Stimulated activated CD4-positive, alpha-beta T cell treated with anti-CD3 and anti-CD28 coated beads, Interleukin-12 subunit alpha, Interleukin-12 subunit beta, amount 100 ng/mL, for 4 hours (primary cell): ENCODE measurements at places on chromosomes 13 and 19.

DNA sequence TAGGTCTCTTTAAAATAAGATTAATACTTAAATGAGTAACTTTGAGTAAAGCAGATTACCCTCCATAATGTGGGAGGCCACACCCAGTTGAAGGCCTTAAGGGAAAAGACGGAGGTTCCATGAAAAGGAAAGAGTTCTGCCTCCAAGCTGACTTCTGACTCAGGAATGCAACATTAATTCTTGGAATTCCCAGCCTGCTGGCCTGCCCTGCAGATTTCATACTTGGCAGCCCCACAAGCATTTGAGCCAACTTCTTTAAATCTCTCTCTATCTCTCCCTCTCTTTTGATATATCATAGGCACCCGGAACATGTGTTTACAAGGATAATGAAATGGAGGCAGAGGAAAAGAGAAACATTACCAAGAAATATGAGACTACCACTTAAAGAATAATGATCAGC is 902.3 kb upstream of the MIR17HG start:
- DNase-seq = no peak

GRCh38 chr13:37027639-37028038 is 27.1 kb downstream of the EXOSC8 start:
- DNase-seq = no peak

DNA sequence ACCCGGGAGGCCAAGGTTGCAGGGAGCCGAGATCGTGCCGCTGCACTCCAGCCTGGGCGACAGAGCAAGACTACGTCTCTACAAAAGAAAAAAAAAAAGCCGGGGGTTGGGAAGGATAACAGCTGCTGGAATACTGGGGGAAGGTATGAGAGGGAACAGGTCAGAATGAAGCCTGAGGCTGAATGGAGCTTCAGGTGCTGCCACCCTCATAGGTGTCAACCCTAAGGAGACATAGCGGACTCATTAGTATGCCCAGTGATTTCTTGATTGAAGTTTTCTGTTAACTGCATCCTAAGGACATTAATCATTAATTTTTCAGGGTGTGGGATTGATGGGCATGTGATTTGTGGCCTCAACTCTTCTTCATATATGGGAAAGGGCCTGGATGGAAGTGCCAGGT is 6.0 kb downstream of the SMARCA4 start:
- no peak for DNase-seq

DNA sequence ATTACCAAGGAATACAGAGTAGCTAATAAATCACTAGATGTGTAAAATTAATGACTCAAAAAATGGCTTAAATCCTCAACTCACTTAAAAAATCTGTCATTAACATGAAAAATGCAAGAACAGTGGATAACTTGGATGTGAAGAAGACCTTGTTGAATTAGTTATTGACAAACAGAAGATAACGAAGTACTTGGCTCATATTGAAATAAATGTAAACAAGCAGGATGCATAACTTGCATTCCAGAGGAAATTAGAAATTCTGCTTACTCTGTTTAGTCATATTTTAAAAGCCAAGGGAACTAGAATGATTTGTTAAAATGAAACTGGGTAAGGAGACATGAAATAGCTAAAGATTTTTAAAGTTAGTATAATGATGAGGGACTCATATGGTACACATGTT is 1812.2 kb downstream of the PCDH9 start:
- no peak for DNase-seq

- DNase-seq = peak; percentile 36
Observed at GRCh38 chr19:7595466-7596133, at the start of gene CAMSAP3. Gene CAMSAP3, plus strand, starts transcription at chr19:7595863. Its CDS starts 140 bp downstream, at chr19:7596003.

DNA sequence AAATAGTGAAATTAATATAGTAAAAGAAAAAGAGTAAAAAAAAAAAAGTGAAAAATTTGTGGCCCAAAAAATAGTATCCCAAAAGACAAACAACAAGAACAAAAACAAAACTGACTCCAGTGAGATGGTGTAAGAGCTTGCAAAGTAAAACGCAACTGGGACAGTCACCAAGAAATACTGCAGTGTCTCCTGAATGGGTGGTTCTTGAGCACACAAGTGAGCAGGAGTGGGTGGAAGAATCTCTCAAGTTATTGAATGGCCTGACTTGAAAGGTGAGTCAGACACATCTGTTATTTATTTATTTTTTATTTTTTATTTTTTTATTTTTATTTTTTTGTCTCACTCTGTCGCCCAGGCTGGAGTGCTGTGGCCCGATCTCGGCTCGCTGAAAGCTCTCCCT is 1.9 kb downstream of the ZNF493 start:
- no peak for DNase-seq

DNA sequence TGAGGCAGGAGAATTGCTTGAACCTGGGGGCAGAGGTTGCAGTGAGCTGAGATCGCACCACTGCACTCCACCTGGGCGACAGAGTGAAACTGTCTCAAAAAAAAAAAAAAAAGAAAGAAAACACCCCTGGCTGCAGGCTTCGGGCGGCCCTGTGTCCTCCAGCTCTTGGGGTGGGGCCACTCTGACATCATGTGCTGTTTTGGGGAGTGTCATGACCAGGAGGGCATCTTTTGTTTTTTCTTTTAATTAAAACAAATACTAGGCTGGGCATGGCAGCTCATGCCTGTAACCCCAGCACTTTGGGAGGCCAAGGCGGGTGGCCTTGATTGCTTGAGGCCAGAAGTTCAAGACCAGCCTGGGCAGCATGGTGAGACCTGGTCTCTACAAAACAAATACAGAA is 52.1 kb downstream of the KDM4B start:
- no peak for DNase-seq

GRCh38 chr13:67518785-67519184 is 288.6 kb upstream of the PCDH9 start:
- no peak for DNase-seq

GRCh38 chr19:33193865-33194362 is at the start of gene LRP3:
Gene LRP3, plus strand, starts transcription at chr19:33194330. Its CDS starts 456 bp downstream, at chr19:33194786.
- no peak for DNase-seq

DNA sequence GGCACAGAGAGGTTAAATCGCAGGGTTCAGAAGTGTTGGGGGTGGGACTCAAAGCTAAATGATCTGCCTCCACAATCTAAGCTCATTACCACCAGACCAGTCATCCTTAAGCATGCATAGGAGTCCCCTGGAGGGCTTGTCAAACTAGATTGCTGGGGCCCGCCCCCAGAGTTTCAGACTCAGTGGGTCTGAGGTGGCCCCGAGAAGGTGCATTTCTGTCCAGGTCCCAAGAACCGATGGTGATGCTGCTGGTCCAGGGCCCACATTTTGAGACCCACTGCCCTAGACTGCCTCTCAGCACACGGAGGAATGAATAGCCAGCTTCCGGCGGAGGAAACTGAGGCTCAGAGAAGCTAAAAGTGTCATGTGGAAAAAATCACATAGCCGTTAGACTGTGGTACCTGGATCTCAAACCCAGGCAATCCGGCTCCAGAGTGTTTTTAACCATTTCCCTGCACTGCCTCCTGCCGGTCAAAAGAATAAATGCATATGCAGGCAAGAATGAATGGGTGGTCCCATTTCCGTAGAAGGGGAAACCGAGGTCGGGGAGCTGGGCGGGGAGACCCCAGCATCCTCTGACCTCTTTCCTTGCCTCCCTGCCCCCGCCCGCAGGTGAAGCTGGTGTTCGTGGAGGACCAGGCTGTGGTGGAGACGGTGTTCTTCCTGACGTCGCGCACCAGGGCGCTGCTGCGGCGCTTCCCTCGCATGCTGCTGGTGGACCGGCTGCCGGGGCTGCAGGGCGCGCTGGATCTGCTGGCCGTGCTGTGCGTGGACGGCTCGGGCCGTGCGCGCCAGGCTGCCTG is 23.8 kb downstream of the ZSWIM9 start:
- no peak for DNase-seq
